ENCODE measurements at places on chromosomes 12 and 14. TPM values are rescaled to one million over a fixed set of nuclear protein-coding genes. Genes with fewer than 3 reads are reported as not detected.

DNA sequence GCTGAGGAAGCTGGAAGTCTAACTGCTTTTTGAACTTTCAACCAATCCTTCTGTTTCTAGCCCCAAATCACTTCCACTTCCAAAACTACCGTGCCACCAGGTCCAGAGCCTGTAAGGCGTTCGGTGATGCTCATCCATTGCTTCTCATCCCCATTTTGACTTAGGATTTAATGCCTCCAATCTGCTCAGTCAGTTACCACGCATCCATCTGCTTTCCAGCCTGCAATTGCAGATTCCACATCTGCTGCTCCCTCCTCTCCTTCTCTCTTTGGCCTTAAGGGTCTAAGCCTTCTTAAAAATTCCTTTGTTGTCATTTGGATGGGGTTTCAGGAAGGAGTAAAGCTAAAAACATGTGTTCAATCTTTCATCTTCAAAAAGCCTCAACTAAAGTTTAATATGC, 74.7 kb downstream of the TUNAR start:
- no peak for DNase-seq
- H3K4me1 ChIP-seq = peaks cover 19% of the 10 kb centered on the region
- no peaks in the 10 kb centered on the region for H3K36me3 ChIP-seq
- no peak overlapping the region for H3K4me3 ChIP-seq

- DNase-seq = no peak
- H3K4me1 ChIP-seq = no peaks in the 10 kb centered on the region
- H3K4me3 ChIP-seq = no peak overlapping the region
- H3K27ac ChIP-seq = no peak overlapping the region
- no peaks in the 10 kb centered on the region for H3K36me3 ChIP-seq
Measured at GRCh38 chr12:52677671-52678070, 2.5 kb downstream of the KRT1 start.

GRCh38 chr12:85676816-85677749, 159.1 kb downstream of the RASSF9 start:
- H3K4me1 ChIP-seq = peaks cover 3% of the 10 kb centered on the region
- H3K4me3 ChIP-seq = no peak overlapping the region
- no peaks in the 10 kb centered on the region for H3K36me3 ChIP-seq
- no peak overlapping the region for H3K27ac ChIP-seq
- DNase-seq = no peak

STAB2 gene
- not detected for total RNA-seq

GYS2 gene
- total RNA-seq = not detected

UTP20 gene
- 28.7 TPM for total RNA-seq

NXPH4 gene
- total RNA-seq = 0.71 TPM
